ENCODE measurements at places on chromosomes 11 and 22. TPM values are rescaled to one million over a fixed set of nuclear protein-coding genes. Genes with fewer than 3 reads are reported as not detected.
A peak's percentile ranks its signal among the peaks of the same experiment; 100 is the strongest.

- DNase-seq = no peak
Measured at GRCh38 chr22:43511276-43511910, 99.6 kb downstream of the MPPED1 start.

GRCh38 chr11:133504906-133505305, 27.4 kb downstream of the OPCML start:
- no peak for DNase-seq

GRCh38 chr11:19400296-19400695, 159.6 kb upstream of the E2F8 start:
- no peak for DNase-seq

DNA sequence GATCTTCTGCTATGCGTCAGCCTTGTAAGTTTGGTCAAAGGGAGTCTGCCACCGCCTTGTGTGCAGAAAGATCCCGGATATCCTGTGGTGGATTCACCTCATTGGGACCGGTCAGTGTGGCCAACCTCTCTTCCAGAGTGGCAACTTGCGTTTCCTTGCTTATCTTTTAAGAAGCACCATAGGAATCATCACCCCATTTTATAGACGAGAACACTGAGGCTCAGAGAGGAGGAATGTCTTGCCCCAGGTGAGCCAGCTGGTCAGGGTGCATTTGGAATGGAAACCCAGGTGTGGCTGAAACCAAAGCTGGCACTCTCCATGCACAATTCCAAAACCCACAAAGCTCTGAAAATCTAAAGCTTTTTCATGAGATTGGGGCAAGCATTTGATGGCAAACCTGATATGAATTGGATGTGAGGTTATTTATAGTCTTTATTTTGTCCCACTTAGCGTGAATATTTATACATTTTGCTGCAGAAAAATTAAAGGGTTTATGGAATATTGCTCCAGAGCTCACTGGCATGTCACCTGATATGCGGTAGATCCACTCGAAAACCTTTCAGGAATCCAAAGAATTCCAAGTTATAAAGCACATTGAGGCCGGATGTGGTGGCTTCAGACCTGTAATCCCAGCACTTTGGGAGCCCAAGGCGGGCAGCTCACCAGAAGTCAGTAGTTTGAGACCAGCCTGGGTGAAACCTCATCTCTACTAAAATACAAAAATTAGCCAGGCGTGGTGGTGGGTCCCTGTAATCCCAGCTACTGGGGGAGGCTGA, 12.1 kb upstream of the EIF3D start:
- DNase-seq = peak; percentile 77

- DNase-seq = no peak
Measured at GRCh38 chr22:49267996-49268395, 559.7 kb downstream of the BRD1 start.

DNA sequence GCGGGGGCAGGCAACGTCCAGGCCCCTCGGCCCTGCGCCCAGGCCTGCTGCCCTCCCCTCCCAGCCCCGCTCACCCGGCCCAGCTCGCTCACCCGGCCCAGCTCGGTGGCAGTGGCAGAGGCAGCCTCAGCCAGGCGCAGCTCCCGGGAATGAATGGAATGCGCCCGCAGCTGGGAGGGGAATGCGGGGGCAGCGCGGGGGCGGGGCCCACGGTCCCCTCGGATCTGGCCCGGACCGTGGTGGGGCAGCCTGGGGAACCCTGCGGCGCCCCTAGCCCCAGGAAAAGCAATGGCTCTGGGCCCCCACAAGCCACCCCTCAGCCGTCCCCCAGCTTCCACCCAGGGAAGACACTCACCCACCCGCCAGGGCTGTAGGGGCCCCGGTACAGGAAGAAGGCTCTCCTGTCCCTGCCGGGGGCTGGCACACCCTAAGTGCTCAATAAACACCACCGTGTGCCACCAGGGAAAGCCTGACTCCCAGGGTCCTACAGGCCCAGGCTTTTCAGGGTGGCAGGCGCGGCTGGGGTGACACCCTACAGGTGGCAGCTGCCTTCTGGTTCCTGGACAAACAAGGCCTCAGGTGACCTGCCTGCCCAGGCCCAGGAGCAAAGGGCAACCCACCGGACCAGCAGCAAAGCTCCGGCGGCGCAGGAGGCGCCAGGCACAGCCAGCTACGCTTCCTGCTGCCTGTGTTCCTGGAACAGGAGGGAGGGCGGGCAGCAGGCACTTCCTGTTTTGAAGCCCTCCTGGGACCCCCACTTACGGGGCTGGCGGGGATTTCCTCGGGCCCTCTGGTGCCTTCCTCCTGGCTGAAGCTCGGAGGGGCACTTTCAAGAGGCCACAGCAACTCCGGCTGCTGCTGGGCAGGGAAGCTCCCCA, 13.8 kb downstream of the PLXNB2 start:
- peak; percentile 83 for DNase-seq

- peak; percentile 51 for DNase-seq
Measured at GRCh38 chr22:42754658-42755057, 34.0 kb upstream of the A4GALT start.

DNA sequence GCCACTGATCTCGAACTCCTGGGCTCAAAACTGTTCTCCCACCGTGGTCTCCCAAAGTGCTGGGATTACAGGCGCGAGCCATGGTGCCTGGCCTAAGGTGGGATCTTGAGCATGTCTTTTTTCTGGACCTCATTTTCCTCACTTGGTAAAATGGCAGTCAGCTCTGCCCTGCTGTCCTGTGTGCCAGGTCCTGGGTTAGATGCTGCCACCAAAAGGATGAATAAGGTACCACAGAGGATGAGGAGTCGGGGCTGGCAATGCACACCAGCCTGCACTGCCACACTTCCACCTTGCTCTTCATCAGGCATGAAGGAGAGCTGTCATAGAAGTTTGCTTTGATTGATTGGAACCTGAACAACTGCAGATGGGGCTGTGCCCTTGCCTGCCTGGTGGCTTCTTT, 32.3 kb downstream of the ACO2 start:
- no peak for DNase-seq

- no peak for DNase-seq
Measured at GRCh38 chr11:67525275-67525976, 2.2 kb upstream of the CABP2 start.

- no peak for DNase-seq
Measured at GRCh38 chr11:14350215-14350614, 8.8 kb downstream of the RRAS2 start.

GRCh38 chr11:45665933-45666647, 668 bp upstream of the CHST1 start:
- DNase-seq = no peak

GRCh38 chr11:94066901-94067429, 45.8 kb downstream of the HEPHL1 start:
- DNase-seq = no peak

Gene LDHAL6A
- not detected for total RNA-seq

Gene KCNK4
- 0.23 TPM for total RNA-seq

Gene C22orf42
- total RNA-seq = not detected

Gene CCDC81
- 0.29 TPM for total RNA-seq

Gene TRPM5
- total RNA-seq = not detected

Gene APOL6
- 23.7 TPM for total RNA-seq
